Esophagus squamous epithelium (tissue), 5 donors: ENCODE measurements at places on chromosomes 12 and 14. TPM values are rescaled to one million over a fixed set of nuclear protein-coding genes. Genes with fewer than 3 reads are reported as not detected.

Gene HOXC9
- not detected for total RNA-seq

Gene ITPR2
- total RNA-seq, result 44.3 TPM

Gene PTPN21
- total RNA-seq, result 14.5 TPM

Gene ARHGAP9
- total RNA-seq, result 4.6 TPM
